NCI-H748 treated with DMSO at 0.1 percent for 48 hours (cell line): ENCODE measurements at places on chromosomes 5 and 9.

- DNase-seq, result no peak
These were observed 41.5 kb downstream of the ERCC8 start for GRCh38 chr5:60903356-60903755.

- no peak for DNase-seq
These were observed 161.0 kb downstream of the PBX3 start for GRCh38 chr9:125908136-125908535.

DNA sequence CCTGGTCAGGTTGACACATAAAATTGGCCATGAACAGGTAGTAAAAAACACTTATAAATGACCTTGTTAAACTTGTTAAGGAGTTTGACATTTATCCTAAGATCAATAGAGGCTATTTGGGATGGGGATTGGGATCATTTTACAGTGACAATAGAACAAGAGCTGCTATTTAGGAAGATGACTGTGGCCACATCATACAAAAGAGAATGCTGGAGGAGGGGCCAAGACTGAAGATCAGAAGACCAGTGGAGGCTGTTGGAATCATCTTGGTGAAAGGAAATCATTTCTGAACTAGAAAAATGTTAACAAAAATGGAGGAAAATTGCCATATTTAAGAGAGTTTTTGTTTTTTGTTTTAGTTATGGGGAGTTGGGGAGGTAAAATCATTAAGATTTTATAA is 304.8 kb upstream of the TLE4 start:
- no peak for DNase-seq

- no peak for DNase-seq
These were observed 8.3 kb downstream of the RFX3 start for GRCh38 chr9:3517377-3518048.

DNA sequence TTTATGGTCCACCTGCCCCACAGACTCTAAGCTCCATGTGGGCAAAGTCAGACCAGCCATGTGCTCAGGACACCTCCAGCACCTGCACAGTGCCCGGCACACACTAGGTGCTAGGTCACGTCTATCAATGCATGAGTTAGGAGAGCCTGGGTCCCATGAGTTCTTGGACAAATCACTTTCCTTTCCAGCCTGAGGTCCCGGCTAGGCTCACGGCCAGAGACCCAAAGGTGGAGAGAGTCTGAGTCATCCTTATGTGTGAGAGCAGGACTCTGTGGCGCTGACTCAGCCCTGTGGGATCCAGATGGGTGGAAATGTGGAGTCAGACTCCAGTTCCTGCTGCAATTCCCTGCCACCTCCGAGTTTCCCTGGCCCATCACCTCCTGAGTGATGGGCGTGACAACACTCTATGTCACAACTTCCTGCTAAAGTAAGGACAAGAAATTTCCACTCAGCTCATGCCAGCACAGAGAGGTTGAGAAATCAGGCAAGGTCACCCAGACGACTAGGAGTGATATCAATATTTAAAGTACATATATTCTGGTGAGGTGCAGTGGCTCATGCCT is 2.5 kb upstream of the ST6GALNAC4 start:
- DNase-seq, result no peak

GRCh38 chr9:2837915-2838314 is 6.0 kb downstream of the PUM3 start:
- peak; percentile 19 for DNase-seq

DNA sequence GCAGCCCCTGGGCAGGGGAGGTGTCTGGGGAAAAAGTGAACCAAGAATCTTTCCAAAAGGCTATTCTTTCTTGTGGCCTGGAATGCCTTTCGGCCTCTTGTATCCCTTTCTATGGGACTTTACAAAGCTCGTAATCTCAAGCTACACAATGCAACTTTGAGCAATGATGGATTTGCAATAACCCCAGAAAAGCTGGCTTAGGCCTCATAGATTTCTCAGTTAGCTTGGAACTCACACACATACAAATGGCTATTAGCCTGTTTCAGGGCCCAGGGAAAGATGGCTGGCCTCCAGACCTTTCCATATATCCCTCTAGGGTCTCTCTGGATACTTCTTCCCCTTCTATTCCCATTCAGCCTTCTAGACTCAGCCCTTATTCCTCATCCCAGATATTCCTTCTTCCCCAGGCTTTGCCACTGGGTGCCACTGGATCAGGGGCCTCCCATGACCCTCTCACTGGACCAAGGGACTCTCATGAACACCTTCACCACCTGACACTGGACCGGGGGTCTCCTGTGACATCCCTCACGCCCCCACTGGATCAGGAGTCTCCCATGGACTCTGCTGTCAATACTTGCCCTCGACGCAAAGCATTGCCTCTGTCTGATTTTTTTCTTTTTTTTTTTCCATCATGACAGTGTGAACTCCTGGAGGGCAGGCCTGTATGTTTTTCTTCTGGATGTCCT is 59.5 kb downstream of the RAD23B start:
- no peak for DNase-seq

DNA sequence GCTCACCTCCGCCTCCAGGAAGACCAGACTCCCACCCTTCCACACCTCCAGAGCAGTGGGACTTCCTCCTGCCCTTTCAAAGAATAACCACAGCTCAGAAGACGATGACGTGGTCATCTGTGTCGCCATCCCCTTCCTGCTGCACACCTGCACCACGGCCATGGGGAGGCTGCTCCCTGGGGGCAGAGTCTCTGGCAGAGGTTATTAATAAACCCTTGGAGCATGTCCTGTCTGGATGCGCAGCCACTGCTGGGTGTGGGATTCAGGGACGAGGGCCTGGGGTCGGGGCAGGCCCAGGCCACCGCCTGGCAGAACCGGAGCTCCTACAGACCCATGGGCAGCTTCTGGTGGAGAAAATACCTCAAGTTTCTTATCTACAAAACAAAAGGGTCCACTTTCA is 5.0 kb downstream of the PAEP start:
- DNase-seq, result no peak

- DNase-seq, result no peak
These were observed 251.3 kb downstream of the KIF4B start for GRCh38 chr5:155264809-155265208.

DNA sequence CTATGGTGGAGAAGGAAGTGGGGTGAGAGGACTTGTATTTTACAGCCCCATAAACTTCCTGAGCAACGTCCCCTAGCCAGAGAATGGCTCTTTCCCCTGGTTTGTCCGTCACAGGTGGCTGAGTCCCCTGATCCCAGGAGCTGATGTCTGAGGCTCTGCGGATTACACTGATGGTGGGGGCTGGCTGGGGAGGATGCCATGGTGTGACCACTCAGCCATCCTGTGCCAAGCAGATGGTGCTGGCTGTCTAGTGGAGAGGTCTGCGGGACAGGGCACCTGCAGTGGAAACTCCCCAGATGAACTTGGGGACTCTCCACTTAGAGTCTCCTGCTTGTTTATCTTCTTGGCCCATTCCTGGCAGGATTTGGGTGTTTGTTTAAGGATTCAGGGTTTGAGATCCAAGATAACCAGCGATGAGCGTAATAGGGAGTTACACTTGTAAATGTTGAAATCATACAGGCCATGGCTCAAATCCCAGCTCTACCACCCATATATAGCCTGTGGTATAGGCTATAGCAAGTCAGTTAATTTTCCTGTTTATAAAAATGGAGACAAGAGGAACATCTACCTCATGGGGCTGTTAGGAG is 4.7 kb upstream of the PTGS1 start:
- no peak for DNase-seq

DNA sequence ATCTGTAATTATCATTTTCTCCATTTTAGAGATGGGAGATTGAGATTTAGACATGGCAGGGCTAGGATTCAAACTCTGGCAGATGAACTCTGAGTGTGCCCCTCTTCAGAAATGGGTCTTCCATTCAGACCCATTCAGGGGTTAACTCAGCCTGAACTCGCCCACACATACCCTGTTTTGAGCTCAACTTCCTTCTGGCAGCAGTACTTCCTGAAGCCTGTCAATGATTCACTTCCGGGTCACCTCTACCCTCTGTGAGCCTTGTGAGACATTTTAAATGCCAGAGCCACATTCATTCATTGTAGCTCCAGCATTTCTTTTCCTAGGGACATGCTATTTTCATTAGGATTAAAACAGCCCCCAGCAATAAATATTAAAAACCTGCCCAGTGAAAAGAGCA is 209.3 kb upstream of the SLC24A2 start:
- no peak for DNase-seq

DNA sequence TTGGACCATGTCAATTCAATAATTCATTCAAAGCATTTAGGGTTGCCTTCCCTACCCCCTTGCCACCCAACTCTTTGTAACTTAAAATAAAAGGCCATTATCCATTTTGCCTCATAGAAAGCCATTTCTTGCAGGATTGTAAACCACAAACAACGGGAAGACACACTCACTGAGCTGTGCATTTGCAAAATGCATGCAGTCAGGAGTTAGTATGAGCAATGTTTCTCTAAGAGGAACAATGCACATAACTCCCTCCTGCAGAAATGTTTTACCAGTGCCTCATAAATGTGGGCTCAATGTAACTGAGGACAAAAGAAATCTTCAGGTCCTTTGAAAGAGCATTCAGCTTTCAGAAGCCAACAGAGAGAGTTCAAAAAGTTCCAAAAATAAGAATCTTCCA is 98.5 kb upstream of the ABCA1 start:
- no peak for DNase-seq

DNA sequence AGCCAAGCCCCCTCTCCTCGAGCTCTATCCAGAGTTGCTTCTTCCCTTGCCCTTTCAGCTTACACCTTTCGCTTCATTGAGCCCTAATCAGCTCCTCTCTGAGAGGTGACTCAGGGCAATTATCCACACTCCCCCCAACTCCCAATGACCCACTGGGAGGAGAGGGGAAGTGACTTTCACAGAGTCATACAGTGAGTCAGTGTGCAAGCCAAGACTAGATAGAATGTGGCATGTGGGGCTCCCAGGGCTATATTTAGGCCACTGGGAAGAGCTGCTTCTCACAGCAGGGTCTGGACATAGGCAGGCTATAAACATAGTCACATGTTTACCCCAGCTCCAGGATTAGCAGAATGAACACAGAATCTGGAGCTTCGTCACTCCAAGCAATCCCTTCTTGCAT is 57.4 kb downstream of the NRG2 start:
- no peak for DNase-seq

DNA sequence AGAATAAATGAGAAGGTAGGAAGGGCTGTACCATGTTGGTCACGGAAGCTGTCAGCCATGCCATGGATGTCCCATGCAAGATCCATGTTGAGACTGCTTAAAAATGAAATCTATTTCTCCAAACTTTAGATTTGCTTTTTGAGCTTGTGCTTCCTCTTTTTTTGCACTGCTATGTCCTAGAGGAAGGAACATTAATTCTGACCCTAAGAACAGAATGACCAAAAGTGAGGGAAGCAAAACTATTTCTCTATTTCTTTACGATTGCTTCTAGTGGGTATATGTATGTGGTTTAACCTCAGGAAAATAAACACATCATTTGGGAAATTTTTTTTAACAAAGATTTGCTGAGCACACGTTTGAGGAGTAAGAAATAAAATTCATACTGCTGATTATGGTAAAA is 84.6 kb downstream of the USP20 start:
- DNase-seq, result no peak

DNA sequence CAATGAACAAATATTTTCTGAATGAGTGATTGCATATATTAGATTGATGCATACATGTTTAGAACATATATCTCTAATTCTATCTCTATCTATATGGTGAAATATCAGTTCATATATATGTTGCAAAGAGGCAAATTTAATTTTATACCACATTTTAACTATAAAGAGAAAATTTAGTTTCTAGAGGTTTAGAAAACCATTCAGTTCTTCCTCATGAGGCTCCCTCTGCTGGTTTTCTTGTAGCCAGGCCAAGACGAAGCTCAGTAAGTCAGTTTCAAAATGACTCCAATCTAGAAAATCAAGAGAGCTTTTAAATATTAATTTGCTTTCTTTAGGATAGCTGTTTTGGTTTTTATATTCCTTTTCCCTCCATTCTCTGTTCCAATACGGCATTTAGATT is 312.1 kb downstream of the TMEM232 start:
- no peak for DNase-seq
